ENCODE measurements at places on chromosomes 11 and 22.
A peak's percentile ranks its signal among the peaks of the same experiment; 100 is the strongest.

DNA sequence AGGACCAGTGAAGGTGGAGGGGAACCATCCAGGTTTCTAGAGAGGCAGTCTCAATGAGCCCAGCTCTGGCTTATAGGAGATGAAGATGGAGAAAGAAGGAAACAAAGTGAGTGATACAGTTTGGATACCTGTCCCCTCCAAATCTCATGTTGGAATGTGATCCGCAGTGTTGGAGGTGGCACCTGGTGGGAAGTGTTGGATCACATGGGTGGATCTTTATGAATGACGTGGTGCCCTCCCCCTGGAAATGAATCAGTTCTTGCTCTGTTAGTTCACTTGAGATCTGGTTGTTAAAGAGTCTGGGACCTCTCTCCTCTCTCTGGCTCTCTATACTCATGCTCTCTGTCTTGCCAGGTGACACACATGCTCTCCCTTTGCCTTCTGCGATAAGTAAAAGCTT, 393.1 kb upstream of the NARS2 start:
- no peak for DNase-seq

GRCh38 chr22:46770726-46771125, 8.3 kb downstream of the TBC1D22A start:
- no peak for DNase-seq

DNA sequence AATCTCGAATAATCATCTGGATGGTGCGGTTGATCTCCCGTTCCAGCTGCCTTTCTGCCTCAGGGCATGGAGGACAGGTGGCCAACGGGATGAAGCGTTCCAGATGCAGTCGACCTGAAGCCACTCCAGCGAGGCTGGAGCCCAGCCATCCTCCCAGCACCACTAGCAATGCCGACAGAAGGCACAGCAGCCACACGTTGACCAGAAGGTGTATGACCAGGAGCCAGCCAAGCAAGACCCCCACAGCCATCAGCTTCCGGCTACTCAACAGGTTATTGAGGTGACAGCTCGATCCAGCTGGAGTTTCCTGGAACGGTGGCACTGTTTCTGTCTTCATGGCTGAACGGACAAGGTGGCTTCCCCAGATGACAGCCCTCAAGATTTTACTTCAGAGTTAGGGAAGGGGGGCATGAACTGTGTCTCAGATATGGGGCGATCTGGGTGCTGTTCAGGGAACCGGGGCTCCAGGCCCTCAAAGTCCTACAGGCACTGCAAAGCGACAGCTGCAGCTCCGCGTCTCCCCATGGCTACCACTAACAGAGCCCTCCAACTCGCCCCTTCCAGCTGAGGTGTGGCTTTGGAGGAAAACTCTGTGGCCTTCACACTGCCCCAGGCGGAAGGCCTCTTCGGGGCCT, 559 bp downstream of the SNX19 start:
- DNase-seq = no peak

GRCh38 chr11:65059959-65060824, 1.8 kb upstream of the NAALADL1 start:
- DNase-seq = no peak

DNA sequence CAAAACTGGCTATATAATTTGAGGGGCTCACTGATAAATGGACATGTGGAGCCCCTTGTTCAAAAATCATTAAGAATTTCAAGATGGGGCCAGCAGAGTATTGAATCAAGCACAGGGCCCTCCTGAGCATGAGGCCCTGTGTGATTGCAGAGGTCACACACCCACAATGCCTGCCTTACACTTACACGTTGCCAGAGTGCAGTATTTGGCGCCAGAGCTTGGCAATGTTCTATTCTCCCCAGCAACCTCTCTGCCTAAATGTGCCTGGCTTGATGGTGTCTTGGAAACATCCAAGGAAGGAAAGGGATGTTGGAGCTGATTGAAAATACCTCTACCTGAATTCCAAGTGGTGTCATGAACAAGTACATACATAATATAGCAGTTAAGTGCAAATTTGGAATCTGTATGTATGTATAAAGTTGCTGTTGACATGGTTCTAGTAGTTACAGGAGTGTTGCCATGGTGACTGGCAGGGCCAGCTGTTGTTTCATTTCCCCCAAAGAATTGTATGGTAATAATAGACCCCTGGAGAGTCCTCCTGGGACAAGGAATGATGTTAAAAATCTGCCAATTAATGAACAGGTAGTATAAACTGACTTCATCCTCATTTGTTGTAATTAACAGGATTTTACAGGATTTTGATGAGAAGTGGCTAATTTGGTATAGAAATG, 205.7 kb upstream of the NAV2 start:
- DNase-seq = no peak

- peak; percentile 80 for DNase-seq
Measured at GRCh38 chr11:108732395-108732794, 67.5 kb downstream of the DDX10 start.

DNA sequence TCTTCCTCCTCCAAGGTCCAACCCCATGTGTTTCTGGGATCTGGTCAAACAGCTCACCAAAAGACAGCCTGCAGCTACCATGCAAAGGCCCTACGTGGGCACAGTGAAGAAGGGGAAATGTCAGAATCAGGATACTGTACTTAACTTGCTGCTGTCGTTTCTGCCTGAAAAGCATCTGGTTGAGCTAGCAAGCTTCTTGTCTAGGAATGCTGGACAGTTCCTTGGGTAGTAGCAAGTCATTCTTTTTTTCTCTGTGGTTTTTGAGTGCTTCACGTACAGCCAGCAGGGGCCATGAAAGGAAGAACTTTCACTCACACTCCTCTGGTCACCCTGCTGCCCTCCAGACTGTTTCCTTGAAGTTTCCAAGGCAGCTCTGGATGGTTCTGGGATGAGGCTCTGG, 24.7 kb downstream of the RCOR2 start:
- DNase-seq = no peak

GRCh38 chr11:112877581-112877980, 83.6 kb upstream of the NCAM1 start:
- DNase-seq = no peak

GRCh38 chr11:119134389-119134978, 13.1 kb downstream of the HINFP start:
- no peak for DNase-seq

DNA sequence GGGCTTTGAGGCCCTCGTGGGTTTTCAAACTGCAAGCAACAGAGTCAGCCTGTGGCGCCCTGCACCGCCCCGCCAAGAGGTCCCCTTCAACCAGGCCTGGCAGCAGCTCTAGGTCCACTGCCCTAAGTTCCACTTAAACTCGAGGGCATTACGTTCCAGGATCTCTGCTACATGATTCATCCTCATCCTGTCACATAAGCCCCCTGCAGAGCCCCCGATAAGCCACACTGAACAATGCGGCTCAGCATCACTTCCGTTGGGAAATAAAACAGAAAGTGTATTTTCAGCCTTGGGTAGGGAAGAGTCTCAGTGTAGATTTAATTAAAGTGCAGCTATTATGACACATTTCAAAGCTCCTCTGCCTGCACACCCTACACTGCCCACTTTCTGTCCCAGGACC, 24.6 kb downstream of the SULT4A1 start:
- DNase-seq = no peak

DNA sequence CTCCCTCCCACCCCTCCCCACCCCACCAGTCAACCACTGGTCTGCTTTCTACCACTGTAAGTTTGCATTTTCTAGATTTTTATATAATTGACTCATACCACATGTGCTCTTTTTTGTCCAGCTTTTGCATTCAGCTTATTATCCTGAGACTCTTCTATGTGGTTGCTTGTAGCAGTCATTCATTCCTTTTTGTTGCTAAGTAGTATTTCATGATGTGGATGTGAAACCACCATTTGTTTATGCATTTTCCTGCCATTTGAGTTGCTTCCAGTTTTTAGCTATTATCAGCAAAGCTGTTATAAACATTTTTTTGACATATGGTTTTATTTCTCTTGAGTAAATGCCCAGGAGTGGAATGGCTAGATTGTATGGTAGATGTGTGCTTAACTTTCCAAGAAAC, 77.0 kb upstream of the FGF3 start:
- DNase-seq = no peak

DNA sequence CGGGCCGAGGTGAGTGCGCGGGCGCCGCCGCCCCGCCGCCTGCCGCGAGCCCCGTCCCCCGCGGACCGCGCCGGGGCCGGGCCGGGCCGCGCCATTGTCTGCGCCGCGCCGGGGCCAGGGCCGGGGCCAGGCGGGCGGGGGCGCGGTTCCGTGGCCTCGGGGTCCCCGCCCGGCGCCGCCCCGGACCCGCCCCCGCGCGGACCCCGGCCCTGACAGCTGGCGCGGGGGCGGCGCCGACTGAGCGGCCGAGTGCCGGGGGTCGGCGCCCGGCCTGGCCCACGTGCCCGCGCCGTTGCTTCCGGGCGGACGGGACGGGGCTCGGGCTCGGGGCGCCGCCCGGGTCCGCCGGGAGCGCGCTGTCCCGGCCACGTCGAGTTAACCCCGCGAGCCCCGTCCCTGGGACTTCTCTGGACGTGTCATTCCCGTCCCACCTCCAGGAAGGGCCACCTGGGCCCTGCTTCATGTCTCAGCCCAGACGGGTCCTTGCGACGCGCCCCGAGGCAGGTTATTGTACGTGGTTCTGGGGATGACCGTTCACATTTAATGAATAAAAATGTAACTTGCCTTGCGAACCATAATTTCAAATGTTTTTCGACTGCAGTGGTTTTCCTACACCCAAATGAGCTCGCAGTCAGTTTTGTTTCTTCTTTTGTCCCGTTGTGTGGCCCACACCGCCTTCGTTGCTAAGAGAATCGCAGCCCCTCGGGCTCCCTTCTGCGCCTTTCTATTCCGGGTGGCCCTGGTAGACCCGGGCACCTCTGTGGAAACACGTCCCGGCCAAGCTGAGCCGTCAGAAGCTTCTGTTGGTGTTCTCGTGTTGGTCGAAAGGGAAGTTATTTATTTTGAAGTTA, 562 bp downstream of the ZBED4 start:
- DNase-seq = no peak

DNA sequence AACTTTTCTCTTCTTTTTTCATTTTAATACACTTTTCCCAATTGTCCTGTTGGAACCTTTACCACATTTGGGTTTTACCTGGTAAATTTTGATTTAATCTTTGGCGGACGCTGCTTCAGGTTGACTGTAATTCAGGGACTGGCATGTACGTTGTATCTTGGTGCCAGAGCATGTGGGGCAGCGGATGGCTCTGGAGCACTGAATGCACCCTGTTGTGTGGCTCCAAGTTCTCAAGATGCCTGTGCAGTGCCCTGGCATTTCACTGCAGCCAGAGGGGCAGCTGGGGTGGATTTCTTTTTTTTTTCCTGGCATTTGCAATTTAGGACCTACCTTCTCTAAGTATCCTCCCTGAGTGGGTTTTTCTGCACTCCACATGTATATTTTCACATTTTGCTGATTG, 242.2 kb downstream of the BLID start:
- DNase-seq = no peak

- no peak for DNase-seq
Measured at GRCh38 chr11:29321293-29322132, 695.3 kb downstream of the KCNA4 start.

GRCh38 chr11:70628855-70629844, 230.8 kb downstream of the CTTN start:
- peak; percentile 82 for DNase-seq

DNA sequence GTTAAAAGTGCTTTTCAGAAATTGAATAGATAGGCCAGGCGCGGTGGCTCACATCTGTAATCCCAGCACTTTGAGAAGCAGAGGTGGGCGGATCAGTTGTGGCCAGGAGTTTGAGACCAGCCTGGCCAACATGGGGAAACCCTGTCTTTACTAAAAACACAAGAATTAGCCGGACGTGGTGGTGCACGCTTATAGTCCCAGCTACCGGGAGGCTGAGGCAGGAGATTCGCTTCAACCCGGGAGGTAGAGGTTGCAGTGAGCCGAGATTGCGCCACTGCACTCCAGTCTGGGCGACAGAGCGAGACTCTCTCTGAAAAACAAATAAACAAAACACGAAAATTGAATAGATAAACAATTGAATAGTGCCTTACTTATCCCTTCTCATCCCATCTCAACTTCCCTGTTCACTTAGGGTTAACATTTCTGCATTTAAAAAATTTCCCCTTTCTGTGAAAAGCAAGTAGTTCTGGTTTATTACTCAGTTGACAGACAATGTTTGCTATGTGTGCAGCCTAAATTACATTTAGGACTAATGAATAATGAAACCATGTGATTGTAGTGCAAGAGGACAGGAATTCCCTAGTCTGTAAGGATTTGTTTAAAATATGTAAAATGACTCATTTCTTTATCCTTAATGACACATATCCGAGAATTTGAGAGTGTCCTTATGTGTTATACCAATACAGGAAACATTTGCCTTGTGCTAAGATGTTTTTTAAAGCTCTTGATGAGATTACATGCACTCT, 6.0 kb downstream of the RNF169 start:
- no peak for DNase-seq

DNA sequence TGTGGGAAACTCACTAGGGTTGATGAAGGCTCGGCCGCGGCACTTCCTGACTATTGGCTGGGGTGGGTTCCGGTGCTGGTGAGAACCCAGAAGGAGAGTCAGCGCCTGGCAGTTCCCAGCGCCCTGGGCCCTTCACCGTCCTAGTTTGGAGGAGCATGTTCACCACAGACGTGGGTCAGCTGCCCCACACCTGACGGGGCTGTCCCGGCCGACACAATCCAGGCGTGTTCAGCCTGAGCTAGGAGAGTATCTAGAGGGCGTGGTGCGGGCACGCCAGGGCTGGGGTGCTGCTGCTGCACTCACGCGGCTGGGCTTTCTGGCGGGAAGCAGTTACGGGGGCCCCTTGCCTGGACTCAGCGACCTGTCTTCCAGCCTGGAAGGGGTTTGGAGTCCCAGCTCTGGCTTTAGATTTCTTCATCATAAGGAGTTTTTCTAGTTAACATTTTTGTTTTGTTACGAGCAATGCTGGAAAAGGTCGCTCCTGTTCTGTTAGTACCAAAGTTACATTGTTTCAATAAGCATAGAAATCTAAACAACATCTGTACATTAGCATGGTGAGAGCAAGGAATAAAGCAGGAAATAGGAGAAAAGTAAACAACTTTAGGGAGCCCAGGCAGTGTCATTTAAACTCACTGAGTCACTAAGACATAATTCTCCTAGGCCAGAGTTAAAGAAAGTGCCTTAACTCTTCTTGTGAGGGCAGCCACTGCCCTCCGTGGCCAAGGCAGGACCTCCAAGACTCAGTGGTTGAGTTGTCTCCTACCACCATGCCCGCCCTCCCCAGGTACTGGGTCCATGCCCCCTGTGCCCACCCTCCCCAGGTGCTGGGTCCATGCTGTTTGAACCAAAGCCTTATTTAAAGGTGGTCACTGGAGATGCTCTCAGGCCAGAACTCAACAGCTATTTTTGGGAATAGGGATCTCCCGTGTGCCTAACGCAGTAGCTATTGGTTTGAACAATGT, 12.1 kb upstream of the ADORA2A start:
- no peak for DNase-seq

DNA sequence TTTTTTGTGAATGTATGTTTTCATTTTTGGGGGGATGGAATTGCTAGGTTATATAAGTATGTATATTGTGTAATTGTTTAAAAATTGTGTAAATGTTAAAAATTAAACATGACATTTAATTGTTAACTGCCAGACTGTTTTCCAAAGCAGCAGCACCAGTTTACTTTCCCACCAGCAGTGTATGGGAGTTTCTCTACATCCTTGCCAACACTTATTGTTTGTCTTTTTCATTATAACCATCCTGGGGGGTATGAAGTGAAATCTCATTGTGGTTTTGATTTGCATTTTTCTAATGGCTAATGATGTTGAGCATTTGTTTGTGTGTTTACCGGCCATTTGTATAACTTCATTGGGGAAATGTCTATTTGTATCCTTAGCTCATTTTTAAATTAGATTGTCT, 31.7 kb upstream of the RRAS2 start:
- no peak for DNase-seq

All from DMS153 (cell line).